Naive thymus-derived CD8-positive, alpha-beta T cell (primary cell): ENCODE measurements at places on chromosomes 4 and X.
A peak's percentile ranks its signal among the peaks of the same experiment; 100 is the strongest.

DNA sequence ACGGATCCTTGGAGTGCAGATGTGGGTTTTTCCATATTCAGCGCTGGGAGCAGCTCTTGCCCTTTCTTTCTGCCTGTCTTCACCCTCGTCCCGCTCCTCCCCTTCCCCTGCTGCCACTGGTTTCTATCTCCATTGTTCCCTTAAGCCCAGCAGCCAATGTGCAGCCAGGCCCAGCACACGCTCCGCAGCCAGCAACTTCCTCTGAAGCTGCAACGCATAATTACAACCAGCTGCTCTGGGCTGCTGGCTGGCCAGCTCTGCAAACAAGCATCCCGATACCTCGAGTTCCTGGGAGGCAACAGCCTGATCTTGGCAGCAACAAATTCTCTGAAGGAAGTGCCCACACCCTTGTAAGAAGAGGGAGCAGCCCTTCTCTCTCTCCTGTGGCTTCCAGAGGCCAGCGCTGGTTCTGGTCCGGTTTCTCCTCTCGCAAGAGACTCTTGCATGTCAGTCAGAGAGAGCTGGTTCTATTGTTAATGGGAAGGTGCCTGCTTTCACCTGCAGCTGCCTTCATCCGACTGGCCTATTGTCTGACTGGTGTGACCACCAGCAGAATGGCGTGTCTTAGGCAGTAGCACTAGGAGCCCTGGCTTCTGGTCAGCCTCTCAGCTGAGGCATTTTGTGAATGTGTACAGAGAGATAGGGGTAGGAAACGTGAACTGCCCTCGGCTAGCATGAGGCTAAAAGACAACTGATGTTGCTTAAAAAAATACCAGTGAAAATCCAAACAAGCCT, 83.8 kb upstream of the MAML3 start:
- no peak for DNase-seq

DNA sequence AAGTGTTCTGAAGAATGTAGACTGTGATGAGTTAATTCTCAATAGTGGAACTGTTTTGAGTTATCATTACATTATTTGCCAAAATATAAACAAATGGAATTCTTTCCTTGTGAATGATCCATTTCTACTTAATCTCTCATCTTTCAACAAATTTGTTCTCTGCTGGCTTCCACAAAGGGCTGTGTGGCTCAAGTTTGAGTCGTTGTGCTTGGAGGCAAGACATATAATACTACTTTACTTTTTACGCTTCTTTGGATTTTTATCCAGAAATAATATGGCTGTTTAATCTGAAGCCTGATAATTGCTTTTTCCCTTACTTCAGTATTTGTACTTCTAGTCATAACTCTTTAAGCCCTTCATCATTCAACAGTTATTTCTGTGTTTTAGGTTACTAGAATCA, 169.5 kb downstream of the ARHGAP10 start:
- DNase-seq: no peak

- DNase-seq: no peak
Observed at GRCh38 chr4:40837094-40837870, 87.5 kb downstream of the NSUN7 start.

GRCh38 chr4:136319789-136320464, 1212.4 kb downstream of the PCDH18 start:
- DNase-seq: no peak

DNA sequence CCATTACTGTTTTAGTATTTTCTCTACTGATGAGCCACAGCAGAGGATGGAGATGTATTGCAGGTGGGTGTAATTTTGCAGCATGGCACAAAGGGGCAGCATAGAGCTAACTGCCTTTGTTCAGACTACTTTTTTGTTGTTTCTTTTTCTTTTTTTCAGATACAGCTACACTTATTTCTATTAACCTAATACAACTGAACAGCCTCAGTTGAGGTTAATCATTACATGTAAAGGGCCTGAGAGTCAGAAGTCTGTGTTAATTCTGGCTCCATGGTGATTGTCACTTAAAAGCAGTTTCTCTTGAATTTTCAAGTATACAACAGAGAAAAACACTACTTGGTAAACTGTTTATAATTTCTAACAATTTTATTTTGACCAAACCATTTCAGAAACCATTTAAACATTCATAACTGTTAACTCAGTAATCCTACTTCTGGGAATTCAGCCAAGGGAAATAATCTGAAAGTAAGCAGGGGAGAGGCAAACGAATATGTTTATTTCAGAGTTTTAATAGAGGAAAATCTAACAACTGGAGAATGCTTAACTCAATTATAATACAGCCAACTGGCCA, 13.9 kb upstream of the PPEF2 start:
- DNase-seq: peak; percentile 9

DNA sequence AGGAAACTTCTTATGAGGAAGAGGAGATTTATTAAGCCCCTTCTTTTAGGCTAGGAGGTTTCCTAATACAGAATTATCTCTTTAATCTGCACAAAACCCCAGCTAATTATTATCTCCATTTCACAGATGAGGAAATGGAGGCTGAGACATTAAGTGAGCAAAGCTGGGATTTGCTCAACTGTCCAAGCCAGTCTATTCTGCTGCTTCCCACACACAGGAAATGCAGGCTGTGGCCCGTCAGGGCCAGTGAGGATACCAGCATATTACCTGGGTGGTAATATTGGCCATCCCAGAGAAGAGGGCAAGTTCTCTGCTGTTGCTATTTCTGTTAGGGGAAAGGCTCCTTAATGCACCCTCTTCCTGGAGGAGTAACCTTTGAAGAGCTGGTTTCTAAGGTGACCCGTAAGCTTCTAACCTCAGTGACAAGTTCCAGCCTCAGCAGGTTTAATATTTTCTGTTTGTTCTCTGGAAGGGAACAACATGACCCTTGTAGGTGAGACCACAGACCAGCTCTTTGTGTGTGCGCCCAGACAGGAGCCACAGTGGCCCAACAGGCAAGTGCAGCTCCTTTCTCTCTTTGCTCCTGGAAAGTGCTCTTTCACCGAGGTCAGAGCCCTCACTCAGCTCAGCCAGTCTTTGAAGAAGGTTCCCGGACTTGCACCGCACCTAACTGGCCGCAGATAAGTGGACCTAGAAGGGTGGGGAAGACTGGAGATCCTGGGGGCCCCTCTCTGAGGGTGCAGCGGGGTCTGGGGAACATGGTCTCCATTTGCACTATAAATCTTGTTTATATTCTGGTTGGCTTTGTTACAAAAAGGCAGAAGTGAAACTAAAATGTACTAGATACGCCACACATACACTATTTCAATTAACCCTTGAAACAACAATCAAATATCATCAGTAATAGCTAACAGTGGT, 35.5 kb downstream of the TBC1D9 start:
- DNase-seq: no peak

- DNase-seq: no peak
Observed at GRCh38 chrX:54944816-54945215, 24.2 kb downstream of the TRO start.

DNA sequence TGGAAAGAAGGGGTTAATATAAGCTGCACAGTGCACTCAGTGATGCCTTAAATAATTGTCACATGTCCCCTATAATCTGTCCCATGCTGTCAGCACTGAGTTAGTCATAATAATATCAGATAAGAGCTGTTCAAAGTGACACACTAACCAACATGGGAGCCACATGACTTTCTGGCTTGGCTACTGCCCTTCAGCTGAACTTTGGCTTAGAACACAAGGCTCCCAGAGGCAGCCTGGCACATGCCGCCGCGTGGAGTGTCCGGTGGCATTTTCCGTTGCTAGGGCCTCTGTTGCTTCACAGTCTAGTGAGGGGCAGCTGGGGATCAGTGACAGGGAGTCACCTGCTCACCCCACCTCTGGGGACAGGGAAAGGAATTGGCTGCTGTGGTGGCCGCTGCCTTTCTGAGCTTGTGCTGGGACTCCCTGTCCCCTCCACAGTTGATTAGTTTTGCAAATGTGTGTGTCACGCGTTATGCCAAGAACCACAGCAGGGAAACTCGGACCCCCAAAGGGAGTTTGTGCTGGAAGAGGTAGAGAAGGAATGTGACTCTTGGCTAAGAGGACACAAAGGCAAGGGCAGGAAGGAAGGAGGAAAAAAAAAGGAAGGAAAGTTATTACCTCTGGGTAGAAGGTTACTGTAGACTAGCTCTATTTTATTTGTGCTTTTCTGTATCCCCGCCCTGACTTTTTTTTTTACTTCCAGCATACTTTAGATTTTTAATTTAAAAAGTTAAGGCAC, 41.1 kb upstream of the PPARGC1A start:
- no peak for DNase-seq

DNA sequence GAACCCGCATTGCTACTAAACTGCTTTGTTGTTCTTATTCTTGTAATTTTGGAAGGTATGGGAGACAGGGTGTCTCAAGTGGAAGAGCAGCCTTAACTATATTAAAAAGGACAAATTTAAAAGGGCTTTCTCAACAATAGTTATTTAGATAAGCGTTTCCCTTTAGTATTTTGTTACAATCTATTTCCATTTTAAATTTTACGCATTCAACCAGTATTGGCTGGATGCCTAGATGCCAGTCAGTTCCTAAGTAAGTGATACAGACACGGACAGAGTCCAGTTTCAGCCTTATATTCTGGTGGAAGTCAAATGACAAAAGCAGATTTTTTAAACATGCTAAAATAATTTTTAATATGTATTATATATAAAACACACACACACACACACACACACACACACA, 28.3 kb downstream of the FAT1 start:
- no peak for DNase-seq

DNA sequence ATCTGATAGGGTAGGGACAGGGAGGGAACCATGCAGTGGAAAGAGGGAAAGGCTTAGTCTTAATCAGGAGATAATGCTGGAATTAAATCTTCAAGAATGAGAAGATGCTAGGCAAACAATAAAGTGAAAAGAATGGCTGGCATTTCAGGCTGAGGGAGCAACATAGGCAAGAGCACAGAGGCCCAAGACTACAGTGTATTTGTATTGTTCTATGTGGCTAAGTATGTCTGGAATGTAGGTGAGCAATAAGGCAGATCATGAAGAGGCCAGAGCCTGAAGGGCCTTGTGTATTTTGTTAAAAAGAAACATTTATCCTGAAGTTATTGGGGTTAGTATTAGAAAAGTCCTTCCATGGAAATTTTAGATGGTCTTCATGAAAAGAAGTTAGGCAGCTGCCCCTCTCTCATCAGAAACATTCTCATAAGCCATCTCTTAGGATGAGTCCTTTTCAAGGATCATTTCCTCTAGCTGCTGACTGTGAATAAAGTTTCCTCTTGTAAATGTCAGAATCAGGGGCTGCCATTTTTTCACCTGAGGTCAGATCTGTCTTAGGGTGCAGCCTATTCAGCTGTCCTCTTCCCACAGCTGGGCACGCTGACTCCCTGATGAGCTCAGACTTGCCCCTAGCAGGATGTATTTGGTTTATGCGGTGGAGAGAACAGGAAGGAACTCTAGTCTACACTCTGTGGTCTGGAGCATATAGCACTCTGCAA, 46.3 kb downstream of the ATP10D start:
- no peak for DNase-seq

DNA sequence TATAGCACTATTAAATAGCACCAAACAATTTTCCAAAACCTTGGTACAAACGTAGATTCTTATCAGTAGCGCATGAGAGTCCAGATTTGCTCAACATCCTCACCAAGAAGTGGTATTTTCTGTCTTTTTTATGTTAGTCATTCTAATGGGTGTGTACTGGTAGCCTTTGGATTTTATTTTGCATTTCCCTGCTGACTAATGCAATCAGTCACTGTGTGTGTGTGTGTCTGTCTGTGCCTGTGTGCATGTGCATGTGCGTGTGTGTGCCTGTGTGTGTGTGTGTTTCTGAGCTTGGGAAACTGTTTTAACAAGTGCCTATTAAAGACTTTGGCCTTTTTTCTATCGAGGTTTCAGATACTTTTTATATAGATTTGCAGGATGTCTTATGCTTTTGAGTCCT, 82.2 kb upstream of the MAGEA10 start:
- DNase-seq: no peak

GRCh38 chr4:66298569-66298968, 628.3 kb upstream of the EPHA5 start:
- DNase-seq: no peak

DNA sequence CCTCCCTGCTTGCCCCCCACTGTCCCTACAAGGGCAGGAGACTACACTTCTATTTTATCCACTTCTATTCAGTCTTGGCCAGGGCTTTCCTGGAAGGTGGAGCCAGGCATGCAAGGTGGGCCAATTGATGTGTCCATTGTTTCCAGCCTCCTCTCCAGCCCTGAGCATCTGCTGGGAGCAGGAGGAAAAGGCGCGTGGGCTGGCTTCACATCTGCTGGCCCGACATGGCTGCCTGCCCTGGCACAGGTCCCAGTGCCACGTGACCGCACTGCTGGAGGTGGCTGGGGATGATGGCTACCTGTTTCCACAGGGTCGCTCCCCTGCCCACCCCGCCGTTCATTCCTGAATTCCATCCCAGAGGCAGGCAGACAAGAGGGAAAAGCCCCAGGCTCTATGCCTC, 247.7 kb downstream of the AFAP1 start:
- DNase-seq: no peak

DNA sequence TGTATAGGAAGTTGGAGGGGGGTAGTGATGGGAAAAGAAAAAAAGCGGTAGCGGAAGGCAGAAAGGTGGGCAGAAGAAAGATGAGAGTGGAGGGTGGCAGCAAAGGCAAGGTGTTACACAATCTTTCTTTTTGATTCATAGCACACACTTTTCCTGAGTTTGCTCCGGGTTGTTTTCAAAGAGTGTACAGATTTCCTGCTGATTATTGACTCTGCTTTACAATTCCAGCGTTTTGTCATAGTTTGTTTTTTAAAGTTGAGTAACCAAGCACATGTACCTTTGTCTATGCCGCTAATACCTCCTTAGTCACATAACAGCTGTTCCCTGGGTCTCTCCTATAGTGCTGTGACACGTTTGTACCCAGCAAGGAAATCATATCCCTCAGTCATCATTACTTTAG, 50.3 kb downstream of the AGA start:
- no peak for DNase-seq

DNA sequence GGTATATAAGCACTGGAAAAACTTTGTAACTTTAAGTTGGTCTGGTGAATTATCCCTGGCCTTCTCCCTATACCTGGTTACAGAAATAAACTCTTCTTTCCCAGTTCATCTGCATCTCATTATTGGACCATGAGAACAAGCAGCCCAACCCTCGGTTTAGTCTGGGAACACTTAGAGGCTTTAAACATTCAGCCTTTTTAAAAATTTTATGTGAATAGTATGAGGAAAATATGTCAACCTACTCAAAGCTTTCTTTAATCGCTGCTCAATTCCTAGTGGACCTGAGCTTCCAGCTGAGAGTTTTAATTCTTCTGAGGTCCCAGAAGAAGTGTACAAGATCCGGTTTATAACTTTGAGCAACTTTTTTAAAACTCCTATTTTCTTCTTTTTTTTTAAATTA, 358.6 kb upstream of the NOCT start:
- DNase-seq: no peak

DNA sequence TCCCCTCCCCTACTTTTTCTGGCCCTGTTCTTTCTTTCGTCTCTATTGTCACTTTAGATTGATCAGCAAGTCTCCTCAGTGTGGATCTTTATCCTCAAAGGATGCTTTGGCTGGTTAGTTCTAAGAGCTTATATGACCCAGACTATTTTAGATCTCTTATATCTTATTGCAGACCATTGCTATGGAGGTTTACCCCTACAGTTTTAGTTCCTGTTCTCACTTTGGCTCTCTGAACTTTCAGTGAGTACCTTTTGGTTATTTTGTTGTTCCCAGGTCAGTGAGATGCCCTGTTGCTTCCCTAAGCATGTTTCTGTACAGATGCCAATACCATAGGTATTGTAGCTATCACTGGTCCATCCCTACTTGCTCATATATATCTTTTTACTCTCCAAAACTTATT, 24.0 kb upstream of the MED14 start:
- no peak for DNase-seq
